RPMI7951 (cell line): ENCODE measurements at places on chromosomes 13 and 19. TPM values are rescaled to one million over a fixed set of nuclear protein-coding genes. Genes with fewer than 3 reads are reported as not detected.
A peak's percentile ranks its signal among the peaks of the same experiment; 100 is the strongest.

DNA sequence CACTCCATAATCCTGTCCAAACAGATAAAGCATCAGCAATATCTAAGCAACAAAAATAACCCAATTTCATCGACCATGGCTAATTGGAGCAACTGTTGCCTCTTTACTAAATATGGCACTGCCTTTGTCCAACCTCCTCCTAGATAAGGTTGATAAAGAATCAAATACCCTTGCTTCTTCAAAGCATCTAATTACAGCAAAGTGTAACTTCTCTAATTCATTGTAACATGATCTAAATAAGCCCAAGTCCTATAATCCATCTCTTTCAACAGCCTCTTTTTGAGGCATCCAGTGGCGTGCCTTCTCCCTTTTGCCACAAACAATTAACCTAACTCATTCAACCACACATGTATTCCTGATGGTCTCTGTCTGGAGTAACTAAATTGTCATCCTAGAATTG lies 81.7 kb upstream of the KLHL1 start:
- DNase-seq, result no peak

GRCh38 chr13:34808649-34809048 lies 133.4 kb upstream of the NBEA start:
- DNase-seq, result no peak

GRCh38 chr19:46887240-46887782 lies 26.5 kb downstream of the ARHGAP35 start:
- DNase-seq, result no peak

GRCh38 chr19:56132316-56132822 lies 8.7 kb upstream of the ZNF444 start:
- no peak for DNase-seq

Gene ZNF296
- total RNA-seq, result 0.48 and 0.59 TPM in 2 replicates

DNA sequence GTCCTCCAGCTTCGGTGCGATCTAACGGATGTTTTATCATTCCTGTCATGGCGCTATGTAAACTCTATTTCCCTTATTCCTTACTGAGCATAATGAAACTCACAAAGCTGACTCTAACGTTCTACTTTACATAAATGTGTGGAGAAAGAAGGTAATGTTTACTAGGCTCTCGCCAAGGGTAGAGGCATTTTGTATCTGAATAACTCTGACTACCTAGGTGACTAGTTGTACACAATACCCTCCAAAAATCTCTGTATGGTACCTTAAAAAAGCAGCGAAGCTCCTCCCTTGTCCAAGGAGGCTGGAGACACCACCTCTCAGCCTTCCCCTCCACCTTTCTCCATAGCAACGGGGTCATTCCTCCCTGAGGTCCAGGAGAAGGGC lies 316 bp upstream of the ZNF530 start:
- no peak for DNase-seq

GRCh38 chr13:49869519-49869918 lies 66.6 kb downstream of the SPRYD7 start:
- peak; percentile 37 for DNase-seq

Gene LRG1
- not detected in 2 replicates for total RNA-seq
